ENCODE measurements at places on chromosomes 6 and 20.

DNA sequence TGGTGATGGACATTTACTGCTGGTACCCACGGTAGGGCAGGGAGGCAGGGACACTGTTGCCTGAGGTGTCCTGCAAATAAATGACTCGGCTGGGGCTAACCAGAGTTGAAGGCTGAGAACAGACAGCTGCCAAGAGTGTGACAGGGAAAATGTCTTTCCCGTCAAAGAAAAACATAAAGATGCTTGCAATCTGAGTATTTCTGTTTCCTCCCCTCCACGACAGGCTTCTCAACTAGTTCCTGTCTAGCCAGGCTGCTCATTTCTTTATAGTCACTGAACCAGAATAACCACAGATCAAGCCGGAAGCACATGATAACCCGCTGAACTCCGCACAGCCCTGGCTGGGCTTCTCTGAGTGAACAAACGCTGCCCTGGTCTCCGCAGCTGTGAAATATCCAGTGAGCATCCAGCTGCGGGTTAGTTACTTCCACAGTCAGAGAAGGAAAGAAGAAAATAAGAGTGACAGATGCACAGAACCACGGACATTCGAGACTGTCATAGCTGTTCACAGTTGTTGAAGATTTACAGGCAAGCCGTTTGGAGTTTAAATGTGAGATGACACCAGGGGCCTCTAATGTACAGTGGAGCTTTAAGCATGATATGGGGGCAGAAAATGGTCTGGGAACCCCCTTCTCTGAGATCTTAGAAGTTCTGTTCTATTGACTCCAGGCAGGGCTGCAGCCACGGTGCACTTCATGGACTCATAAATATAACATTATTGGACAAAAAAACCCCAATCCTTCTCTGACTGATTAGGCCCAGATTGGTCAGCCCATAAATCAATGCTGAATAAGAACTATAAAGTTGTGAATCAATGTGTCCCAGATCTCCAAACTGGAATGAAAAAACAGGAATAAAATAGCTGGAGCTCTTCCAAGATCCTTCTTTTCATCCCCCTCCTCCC lies 299.9 kb upstream of the SUPT3H start:
- peak; percentile 55 for DNase-seq

GRCh38 chr6:6604566-6604965 lies 16.0 kb downstream of the LY86 start:
- no peak for DNase-seq

- DNase-seq, result peak; percentile 75
These were observed 6.0 kb upstream of the LATS1 start for GRCh38 chr6:149723771-149724417.

DNA sequence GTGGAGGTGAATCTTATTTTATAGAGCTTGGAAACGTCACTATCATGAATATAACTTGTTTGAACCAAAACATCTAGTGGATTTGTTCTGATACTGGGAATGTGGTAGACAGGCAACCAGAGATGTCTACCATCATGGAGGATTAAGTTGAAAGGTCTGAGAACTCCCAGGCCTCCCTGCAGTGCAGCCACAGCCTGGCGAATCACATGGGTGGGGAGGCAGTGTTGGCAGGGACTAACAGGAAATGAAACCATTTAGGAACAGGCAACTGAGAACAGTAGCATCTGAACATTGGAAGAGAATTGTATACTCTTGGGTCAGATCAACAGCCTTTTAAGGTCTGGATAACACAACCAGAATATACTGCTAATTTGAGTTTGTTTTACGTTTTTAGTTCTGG lies 22.3 kb upstream of the CEP162 start:
- DNase-seq, result no peak

- DNase-seq, result no peak
These were observed 9.2 kb upstream of the GABRR2 start for GRCh38 chr6:89324304-89324703.

DNA sequence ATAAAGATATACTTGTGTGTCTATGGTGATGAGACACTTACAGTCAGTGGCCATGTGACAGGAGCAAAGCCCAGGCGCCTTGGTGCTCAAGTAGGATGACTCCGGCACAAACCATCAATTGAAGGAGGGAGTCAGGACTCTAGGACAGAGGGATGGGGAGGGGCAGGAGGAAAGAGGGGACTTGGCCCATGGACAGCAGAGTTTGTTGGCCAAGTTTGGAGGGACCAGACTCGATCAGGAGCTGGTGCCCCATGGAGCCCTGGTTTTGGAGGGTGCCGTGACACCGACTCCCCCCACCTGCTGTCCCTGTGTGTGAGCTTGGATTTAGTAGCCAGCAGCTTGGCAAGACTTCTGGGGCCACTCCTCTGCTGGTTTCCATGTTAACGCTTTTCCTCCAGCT lies 66.1 kb downstream of the ADNP start:
- DNase-seq, result no peak

GRCh38 chr6:99810942-99811620 lies 182.9 kb downstream of the MCHR2 start:
- no peak for DNase-seq

DNA sequence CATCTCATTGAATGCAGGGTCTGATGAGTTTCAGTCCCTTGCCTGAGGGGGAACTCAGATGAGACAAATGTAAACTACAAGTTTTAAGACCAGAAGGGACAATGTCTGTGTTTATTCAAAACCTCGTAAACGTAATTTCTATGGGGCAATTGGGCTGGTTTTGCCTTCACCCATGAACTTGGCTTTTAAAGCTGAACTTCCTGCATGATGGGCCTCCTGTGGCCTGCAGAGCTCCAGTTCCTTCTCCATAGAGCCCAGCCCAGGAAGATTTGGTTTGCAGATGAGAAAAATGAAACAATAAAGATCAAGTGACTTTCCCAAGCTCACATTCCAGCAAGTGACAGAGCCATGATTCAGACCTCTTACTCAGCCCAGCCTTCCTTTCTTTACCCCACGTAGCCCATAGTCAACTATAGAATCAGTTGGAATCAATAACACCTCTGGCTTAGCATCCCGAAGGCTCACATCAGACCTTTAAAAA lies 612.3 kb downstream of the UTRN start:
- DNase-seq, result no peak

GRCh38 chr6:75419416-75419815 lies 74.2 kb downstream of the FILIP1 start:
- no peak for DNase-seq

DNA sequence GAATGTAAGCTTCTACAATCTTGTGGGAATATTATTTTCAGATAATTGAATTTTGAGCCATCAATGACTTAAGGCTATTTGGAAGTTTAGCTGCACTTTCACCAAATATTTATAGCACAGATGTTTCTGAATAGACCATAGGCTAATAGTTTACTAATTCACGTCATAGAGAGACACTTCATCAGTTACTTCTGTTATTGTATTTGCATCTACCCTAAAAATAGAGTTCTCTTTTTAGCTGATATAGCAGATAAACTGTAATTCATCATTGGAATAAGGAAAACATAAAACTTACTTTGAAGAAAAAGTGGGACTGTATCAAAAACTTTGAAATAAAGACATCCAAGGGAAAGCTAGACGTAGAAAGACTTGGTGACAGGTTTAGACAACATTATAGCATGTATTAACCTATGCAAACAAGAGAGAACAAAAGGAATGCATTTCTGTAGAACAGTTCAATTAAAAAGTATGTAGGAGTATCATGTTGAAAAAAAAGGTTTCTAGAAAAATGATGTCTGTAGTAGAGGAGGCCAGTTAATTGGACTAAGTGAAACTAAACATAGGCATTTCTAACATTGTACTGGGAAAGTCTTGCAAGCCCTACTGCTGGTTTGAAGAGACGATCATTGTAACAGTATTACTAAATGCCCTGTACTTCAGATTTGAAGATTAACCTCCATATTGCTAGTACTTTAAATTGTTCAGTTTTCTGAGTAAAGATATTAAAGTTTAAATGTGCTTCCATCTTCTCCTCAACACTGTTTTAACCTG lies 123.3 kb downstream of the ZFAND3 start:
- DNase-seq, result no peak

- no peak for DNase-seq
These were observed 493.1 kb upstream of the FLRT3 start for GRCh38 chr20:14830466-14830865.

GRCh38 chr20:24955045-24955444 lies 6.0 kb downstream of the CST7 start:
- no peak for DNase-seq

- DNase-seq, result no peak
These were observed 496.8 kb upstream of the JAG1 start for GRCh38 chr20:11170565-11170964.

- DNase-seq, result no peak
These were observed 93.9 kb downstream of the CLIC5 start for GRCh38 chr6:45921691-45922281.

DNA sequence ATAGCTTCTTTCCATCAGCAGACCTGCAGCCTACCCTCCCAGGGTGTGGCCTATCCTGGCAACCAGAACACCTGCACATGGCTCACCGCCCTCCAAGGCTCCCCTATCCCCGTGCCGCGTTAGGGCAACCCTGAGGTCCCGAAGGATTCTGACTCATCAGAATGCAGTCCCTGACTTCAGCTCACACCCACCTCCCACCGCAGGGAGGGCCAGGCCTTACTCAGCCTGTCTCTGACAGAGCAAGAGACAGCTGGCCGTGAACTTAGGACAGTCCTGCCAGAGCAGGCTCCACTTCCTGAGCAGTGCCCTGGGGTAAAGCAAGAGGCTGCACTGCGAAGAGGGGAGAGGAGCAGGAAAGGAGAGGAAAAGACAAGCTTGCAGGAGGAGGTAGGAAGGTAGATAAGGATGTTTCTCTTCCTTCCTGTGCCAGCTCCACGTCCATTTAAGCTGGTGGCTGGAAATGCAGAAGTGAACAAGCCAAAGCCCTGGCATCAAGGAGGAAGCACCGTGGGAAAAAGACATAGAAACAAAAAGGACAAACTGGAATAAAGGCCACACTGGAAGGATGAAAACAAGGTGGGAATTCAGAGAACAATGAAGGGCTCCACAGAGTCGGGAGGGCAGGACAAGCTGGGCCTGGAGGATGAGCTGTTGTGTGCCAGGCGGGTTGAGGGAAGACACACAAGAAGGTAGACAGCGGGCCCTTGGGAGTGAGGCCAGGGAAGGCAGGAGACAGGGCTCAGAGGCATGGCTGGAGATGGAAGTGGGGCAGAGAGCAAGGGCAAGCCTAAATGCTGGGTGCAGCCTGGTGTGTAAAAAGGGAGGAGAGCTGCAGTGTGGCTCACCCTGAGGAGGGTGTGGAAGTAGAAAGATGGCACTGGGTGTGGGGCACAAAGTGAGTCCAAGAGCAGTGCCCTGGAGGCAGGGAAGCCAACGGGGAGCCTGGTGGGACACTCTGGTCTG lies 102.7 kb downstream of the SLC23A2 start:
- DNase-seq, result no peak

GRCh38 chr20:24296477-24297261 lies 172.8 kb upstream of the SYNDIG1 start:
- no peak for DNase-seq

- no peak for DNase-seq
These were observed 343.5 kb downstream of the RFPL4B start for GRCh38 chr6:112690497-112691202.

- no peak for DNase-seq
These were observed 978 bp downstream of the HLA-A start for GRCh38 chr6:29943053-29943966.
